ENCODE measurements at places on chromosomes 7 and 10.

- DNase-seq: no peak
Observed at GRCh38 chr7:17357952-17358351, 59.5 kb downstream of the AHR start.

DNA sequence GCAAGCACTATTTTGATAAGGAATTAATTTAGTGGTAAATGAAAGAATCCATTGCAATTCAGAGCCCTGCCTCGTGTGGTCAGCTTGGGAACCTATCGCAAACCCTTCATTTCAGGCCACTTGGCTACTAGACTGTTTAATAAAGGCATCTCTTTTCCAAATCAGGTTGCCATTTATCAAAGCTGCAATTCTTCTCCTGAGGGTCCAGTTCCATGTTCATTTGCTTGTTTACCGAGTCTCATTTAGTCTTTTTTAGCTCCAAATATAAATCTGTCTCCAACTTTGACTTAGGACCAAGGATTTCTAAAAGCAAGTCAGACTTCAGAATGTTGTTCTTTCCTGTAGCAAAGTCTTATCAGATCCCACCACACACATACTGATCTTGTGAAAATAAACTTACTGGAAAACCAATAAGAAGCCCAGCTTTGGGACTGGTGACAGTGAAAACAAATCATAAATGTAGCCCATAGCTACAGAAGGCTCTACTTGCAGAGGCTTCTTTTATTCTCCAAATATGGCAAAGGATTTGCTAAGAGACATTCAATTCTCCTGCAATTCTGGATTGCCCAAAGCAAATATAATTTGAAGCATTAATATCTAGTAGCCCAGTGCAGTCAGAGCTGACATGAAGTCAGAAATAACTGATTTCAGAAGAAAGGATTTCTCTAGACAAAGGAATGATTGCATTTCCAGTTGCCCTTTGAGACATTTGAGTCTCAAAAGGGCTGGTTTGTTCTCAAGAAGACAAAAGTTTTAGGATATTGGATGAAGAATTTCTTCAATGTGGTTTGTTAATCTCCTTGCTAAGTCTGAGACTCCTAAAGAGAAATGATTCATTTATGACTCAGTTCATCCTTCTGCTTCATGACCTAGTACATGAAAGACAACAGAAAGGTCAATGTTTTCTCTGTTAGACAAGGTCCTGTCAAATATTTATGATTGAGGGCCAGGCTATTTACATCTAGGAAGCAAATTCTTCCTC is 28.0 kb downstream of the PPP1R3C start:
- no peak for DNase-seq

GRCh38 chr7:121873289-121874194 is 581 bp downstream of the PTPRZ1 start:
- no peak for DNase-seq

- no peak for DNase-seq
Observed at GRCh38 chr10:44977287-44978212, 1.1 kb downstream of the DEPP1 start.

GRCh38 chr7:101172005-101172853 is 6.9 kb upstream of the VGF start:
- DNase-seq: no peak

DNA sequence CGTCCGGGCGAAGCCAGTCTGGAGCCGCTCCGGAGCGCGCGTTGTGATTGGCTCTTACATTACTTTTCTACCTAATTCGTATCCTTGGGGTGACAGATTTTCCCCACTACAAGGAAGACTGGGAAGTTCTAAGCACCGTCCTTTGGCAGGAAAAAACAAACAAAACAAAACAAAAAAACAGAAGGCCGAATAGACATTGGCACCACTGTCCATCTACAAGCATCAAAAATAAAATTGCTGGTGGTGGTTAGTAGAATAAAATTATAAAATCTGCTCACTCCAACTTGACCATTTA is 651 bp upstream of the SKAP2 start:
- peak; percentile 59 for DNase-seq

DNA sequence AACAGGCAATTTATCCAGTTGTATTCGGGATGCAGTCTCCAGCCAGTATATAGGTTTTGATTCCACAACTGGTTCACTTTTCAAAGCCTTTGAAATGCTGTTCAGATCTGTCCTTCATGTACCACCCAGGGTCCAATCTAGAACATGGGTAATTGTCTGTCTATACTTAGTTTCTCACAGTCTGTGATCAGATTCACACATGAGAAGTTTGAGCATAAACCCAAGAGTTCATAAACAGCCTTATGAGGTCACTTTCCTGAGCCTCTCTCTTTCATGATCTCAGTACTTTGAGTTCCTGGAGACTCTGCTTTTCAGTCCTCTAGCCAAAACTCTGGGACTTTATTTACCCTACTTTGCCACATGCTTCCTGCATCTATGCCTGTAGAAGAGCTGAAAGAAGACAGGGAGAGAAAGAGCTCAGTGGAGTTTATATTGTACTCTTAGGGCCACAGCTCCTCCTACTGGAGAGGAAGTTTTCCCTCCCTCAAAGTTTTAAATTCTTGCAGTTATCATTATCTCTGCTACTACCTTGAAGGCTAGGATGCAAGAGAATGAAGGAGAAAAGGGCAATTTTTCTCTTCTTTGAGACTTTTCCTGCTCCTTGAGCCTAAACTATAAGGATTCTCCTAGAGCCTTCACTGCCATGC is 172.0 kb downstream of the ZEB1 start:
- DNase-seq: no peak

DNA sequence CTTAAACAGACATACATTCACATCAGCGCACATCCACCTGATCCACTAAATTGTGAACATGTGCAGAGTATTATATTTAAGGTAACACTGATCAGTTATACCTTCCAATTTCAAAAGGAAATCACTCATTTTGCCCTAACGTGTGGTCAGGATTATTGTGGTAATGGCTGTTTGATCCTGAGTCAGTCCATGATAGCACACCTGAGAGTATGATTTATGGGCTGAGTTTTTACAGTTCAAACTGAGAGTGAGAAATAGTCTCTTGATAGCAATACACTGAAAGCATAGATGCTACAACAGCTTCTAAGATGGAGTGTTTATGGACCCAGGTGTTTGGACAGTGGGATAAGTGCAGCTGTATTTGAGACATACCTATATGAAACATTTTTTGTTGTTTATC is 96.7 kb downstream of the KIF20B start:
- no peak for DNase-seq

DNA sequence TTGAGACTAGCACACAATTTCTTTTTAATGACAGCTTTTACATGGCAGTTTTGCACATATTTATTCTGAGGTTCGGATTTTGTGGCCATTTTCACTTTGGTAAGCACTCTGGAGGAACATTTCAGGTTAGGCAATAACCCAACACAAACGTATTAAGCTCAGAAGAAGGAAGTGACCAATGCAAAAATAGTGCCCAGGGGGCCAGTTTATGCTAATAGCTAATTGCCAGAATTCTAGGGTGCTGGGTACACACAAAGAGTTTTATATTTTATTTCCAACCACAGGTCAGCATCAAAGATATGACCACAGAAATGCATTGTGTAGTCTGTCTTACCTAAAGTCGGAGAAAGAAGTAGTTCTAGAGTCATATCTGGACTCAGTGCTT is 8.4 kb upstream of the AGR2 start:
- no peak for DNase-seq

DNA sequence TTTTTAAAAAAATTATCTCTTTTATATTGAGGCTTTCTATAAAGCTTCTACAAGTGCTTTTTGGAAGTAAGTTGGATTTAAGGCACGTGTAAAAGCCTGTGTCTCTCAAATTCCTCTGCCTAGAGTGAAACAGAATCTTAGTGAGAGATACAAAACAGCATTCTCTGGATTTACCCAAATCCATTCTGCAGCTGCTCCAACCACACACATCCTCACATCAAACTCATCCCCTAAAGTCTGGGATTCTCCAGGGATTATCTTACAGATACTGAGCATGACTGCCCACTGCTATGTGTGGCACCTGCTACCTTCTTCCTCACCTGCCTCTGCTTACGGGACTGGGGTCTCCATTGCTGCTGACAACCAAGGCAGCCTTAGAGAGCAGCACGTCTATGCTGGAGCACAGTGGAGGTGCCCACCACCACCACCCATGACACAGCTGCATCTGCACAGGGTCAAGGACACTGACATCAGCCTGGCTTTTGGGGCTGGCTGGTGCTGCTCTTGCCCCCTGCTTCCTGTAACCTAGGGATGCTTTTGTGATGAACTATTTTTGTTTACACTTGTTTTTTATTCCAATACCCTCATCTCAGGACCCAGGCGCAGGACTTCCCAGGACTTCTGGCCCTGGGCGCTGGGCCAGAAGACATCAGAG is 139.2 kb upstream of the NAMPT start:
- DNase-seq: no peak

- no peak for DNase-seq
Observed at GRCh38 chr7:22137466-22137865, 191.8 kb upstream of the CDCA7L start.

DNA sequence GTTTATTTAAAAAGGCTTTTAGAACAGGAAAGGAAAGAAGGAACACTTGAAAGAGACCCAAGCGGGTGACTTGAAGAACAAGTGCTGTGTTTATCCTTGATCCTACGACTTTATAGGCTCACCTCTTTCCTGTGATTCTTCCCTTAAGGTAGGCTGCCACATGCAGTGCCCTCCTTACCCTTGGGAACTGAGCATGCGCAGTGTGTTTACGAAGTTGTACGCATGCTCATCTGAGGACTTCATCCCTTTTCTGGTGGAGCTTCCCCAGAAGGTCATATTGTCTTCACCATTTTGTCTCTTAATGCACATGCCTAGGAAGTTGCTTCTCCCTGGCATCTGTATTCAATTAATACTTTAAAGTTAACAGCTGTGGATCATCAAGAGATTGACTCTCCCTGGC is 49.9 kb upstream of the VOPP1 start:
- DNase-seq: no peak

DNA sequence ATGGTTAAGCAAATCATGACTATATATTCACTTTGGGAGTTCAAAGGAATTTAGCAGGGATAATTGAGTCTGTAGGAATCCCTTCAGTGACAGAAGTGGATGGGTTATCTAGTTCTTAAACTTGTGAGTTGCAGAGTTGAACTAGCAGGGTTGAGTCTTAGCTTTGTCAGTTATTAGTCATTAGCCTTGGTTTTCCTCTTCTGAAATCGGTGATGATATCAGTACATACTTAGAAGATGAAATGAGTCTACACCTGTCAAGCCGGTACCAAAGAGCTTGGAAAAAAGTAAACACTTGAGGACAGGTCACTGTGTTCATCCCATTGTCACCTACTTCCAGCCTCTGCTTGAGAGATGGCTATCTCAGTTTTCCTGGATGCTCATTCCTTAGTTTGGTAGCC is 73.5 kb downstream of the BUB3 start:
- DNase-seq: no peak

GRCh38 chr7:95250571-95250970 is 73.8 kb downstream of the PON1 start:
- DNase-seq: no peak

GRCh38 chr10:28355376-28355775 is 52.5 kb upstream of the MPP7 start:
- no peak for DNase-seq

DNA sequence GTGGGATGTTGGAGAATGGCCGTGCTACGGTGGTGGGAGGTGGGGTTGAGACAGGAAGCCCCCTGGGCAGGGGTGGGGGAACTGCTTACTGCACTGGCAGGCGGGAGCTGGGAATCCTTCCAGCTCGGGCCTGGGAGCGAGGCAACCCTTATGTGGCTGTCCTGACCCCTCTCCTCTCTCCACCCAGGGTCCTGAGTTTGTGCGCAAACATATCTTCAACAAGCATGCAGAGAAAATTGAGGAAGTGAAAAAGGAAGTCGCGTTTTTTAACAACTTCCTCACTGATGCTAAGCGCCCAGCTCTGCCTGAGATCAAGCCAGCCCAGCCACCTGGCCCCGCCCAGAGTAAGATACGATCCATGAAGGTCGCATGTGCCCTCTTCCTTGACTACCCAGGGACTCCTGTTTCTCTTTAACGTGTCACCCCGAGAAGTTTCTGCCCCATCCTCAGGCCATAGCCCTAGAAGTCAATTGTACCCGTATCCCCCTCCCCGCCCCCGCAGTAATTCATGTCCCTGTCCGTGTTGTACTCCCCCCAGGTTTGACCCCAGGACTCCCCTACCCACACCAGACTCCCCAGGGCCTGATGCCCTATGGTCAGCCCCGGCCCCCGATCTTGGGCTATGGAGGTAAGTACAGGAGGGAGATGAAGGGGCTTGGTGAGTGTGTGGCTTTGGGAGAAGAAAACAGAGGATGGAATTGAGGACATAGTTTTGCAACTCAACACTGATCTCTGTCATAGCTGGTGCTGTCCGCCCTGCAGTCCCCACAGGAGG is 1.8 kb downstream of the UFSP1 start:
- no peak for DNase-seq

- no peak for DNase-seq
Observed at GRCh38 chr10:71048971-71049615, 160.7 kb upstream of the PCBD1 start.

DNA sequence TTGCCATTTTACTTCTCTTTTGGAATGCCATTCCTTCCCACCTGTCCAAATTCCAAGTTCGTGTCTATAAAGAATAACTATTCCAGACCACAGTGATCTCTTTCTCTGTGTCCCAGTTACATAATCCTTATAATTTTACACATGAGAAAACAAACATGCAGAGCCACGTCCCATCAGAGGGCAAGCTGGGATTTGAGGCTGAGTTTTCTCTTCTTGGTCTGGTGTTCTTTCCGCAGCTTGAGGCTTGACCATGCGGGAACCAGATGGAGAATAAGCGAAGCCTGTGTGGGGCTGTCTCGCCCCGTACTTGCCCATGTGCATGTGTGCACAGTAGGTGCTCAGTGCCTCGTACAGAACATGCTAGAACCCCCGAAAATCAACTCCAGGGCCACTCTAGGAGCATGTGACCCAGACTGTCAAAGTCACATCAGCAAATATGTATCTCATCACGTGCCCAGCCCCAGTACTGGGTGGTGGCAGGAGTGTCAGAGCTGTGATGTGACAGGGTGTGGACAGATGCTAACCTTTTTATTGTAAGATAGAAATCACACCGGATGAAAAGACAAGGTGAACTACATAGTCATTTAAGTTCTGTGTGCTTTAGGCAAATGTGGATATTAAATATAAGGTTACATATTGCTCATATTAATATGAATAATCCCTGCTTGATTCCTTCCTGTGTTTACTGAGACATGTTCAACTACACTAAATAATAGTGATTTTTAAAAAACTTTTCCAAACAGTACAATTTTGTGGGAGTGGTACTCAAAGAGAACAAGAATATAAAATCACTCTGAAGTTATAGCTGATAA is 3.2 kb downstream of the INSIG1 start:
- DNase-seq: no peak

- DNase-seq: no peak
Observed at GRCh38 chr10:119078422-119079179, 2.0 kb downstream of the EIF3A start.

- DNase-seq: peak; percentile 64
Observed at GRCh38 chr10:94299417-94299816, 63.3 kb downstream of the NOC3L start.

DNA sequence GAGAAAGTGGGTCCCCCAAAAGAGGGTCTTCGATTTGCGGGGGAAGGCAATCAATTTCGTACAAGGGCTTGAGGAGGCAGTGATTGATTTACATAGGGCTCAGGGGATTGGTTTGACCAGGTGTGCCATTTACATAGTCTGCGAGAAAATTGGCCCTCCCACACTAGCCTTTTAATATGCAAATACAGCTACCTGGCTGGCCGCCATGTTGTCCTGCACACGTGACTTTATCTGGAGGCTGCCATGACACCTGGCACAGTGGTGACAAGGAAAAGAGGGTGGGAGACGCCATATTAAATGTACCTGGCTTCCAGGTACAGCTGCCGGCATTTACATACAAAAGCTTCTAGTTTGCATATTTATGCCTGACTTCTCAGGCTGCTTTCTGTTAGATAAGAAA is 1577.2 kb upstream of the LRRTM3 start:
- DNase-seq: no peak
